ENCODE measurements at places on chromosomes 5 and 9.
A peak's percentile ranks its signal among the peaks of the same experiment; 100 is the strongest.

- peak; percentile 7 for DNase-seq
Observed at GRCh38 chr9:87557996-87558395, 60.3 kb downstream of the DAPK1 start.

GRCh38 chr9:105142406-105143135 lies 101.9 kb upstream of the SLC44A1 start:
- no peak for DNase-seq

DNA sequence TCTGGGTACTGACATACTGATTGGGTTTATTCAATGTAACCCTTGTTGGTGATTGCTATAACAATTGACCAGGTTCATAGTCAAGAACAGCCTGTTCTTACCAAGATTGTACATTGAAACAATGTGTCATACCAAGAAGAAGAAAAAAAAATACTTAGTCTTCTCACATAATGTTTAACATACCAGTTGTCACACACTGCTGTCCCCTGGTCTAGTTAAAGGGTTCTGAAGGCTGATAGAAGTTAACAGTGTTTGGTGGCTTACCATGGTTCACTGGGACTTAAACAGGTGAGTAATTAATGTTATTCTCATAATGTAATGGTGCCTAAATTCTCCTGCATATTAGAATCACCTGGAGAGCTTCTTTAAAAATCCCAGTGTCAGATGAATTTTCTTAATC lies 18.5 kb upstream of the CDC42SE2 start:
- DNase-seq = no peak

DNA sequence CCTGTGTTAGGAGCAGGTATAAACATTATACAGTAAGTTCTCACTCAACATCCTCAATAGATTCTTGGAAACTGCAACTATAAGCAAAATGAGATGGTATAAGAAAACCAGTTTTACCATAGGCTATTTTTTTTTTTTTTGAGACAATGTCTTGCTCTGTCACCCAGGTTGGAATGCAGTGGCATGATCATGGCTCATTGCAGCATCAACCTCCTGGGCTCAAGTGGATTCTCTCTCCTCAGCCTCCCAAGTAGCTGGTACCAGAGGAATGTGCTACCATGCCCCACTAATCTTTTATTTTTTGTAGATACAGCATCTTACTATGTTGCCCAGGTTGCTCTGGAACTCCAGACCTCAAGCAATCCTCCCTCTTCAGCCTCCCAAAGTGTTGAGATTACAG lies 50.1 kb upstream of the ADRB2 start:
- DNase-seq = no peak

- peak; percentile 43 for DNase-seq
Observed at GRCh38 chr5:146878476-146879172, at the start of gene PPP2R2B. Gene PPP2R2B (minus strand): TSS chr5:146878757.

GRCh38 chr9:93633492-93634221 lies 57.3 kb downstream of the PHF2 start:
- DNase-seq = no peak

DNA sequence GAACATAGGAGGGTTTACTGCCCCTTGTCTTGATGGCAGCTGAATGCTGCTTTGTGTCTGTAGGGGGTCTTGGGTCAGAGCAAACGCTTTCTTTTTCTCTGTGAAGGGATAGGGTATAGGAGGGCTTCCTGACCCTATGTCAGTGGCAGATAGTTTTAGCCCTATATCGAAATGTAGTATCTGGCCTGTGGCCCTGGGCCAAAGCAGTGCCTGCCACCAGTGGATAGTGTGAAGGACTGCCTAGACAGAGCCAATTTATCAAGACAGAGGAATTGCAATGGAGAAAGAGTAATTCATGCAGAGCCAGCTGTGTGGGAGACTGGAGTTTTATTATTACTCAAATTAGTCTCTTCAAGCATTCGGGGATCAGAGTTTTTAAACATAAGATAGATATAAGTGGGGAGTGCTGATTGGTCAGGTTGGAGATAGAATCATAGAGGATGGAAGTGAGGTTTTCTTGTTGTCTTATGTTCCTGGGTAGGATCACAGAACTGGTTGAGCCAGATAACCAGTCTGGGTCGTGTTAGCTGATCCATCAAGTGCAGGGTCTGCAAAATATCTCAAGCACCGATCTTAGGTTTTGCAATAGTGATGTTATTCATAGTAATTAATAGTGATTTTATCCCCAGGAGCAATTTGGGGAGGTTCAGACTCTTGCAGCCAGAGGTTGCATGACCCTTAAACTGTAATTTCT lies 178.5 kb downstream of the GDNF start:
- DNase-seq = no peak

DNA sequence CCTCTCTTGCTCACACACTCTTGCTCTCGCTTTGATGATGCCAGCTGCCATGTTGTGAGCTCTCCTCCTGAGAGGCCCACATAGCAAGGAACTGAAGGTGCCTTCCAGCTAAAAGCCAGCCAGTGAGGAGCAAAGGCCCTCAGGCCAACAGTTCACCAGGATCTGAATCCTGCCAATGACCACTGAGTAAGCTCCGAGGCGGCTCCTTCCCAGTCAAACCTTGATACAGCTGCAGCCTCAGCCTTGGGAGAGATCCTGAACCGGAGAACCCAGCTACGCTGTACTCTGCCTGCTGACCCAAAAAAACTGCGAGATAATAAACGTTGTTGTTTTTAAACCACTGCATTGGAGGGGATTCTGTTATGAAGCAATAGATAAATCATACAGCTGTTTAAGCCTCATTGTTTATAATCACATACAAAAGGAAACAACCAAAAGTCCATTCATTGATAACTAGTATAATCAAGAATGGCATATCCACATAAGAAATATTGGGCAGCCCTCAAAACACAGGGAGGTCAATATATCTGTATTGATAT lies 49.0 kb upstream of the IFNK start:
- DNase-seq = no peak

DNA sequence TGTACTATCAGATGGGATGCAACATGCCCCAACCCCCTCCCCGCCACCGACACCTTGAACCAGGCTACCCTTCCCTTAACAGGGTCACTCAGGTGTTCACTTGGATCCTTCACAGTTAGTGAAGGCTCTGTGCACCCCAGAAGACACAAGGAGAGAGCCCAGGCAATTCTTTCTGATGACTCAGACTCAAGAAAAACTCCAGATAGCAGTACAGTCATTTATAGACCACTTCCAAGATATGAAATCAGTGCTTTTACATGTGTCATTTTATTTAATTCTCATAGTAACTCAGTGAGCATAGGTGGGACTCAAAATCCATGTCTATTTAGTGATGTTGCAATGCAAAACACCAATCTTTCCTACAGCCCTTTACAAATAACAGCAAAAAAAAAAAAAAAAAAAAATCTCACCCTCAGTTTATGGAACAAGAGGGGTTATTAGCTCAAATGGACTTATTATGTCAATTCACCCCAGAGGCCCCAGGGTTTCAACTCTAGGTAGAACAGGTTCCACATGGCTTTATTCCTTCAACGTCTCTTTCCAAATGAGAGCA lies 71.9 kb downstream of the FOXD1 start:
- DNase-seq = no peak

GRCh38 chr5:16934123-16934522 lies 2.0 kb downstream of the MYO10 start:
- no peak for DNase-seq

DNA sequence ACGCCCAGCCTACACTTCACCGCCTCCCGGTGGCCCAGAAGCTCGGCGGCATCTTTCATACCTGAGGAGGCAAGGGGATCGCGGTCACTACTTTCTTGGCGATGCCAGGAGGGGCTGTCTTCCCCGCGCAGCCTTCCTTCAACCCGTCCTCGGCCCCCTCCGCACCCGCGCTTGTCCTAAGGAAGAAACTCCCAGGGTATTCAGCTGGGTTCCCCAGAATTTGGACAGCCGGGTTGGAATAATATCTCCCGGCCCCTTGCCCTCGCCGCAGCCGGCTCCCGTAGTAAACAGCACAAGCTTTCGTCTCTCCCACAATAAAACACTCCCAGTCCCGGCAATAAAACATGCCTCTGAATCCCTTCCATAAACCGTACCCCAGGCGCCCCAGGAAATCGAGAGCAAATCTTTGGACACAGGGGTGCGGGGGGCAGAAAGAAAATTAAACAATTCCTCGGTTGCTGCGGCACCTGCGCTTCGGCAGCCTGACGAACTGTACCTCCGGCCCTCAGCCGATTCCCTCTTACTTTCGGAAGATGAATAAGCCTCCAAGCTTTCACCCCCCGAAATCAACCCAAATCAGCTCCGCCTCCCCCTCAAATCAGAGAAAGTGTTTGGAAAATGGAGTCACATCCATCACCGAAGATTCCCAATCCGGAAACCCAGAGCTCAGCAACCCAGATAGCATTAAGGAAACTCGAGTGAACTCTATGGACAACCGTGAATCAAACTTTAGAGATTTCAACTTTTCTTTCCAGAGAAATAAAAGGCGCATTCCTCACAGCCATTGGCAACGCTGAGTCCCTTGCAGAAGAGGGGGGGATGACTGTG lies 1.1 kb downstream of the OTP start:
- no peak for DNase-seq

DNA sequence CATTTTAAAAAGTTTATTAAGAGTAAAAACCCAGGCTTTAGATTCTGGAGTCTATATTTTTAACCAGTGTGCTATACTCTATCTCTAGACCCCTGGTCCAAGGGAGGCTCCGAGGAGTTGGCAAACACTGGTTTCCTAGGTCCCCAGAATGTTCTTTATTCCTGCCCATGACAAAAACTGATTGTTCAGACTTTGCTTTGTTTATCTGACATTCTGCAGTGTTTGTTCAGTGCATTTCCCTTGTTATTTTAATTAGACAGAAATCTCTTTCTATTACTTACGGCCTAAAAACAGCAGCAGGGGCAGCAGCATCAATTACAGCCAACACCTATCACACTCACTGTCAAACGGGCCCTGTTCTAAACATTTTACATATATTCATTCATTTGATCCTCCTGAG lies 2011.6 kb upstream of the WWC1 start:
- DNase-seq = no peak

GRCh38 chr5:82295144-82295543 lies 17.0 kb upstream of the RPS23 start:
- no peak for DNase-seq

DNA sequence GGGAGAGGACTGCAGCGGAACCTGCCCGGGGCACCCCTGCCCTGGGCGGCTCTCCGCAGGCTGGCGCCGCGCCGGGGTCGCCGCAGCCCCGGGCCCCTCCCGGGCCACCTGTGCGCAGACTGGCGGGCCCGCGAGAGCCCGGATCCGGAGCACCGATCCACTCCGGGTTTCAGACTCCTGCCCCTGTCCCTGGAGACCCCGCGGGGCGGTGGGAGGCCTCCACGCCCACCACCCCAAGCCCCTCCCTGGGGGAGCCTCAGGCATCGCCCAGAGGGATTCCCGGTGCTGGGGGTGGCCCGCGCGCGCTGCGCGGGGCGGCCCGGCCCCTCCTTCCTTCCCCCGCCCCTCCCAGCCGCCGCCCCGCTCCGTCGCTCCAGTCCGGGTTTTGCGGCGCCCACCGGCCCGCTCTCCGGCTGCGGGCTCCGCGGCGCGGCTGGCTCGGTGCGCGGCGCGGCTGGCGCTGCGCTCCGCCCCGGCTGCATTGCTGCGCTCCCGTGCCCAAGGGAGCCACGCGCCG lies at the start of gene UNC5A:
Gene UNC5A (plus strand): TSS at position 479 of the 517 bp plus-strand sequence. CDS start 192 bp downstream, outside the sequence.
- peak; percentile 43 for DNase-seq

DNA sequence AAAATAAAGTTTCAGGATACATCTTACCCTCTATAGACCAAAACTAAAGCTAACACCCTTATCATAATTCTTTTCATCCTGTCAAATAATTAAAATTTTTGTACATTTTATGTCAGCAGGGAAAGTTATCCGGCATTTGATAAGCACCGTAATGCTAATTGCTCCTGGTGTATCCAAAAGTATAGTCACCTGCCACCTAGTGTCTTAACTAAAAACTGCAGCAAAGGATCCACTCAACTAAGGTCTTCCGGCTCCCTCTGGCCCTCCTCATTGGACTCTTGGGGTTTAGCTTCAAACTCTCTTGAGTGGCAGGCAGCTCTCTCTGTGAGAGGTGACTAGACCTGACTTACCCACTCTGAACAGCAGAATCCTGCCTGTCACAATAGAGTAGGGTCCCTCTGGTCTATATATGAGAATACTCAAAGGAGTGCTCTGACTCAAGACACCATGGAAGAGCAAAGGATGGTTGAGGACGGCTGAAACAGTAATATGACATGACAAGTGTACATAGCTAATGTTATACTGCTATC lies 60.4 kb upstream of the CAST start:
- DNase-seq = peak; percentile 74

DNA sequence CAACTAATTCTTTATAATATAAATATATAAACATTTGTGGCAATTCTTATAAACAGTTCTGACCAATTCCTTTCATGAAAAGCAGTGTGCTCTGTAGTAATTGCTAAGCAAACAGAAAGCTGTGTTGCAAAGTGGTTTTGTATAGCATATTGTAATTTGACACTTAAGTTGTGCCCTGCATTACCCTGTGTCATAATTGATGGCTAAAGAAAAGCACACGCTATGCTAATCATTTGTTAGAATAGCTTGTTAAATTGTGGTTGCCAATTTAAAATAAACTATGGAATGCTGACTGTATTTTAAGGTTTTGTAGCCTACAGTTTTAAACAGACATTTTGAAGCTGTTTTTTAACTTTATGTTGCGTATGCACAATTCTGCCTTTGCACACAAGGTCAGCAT lies 140.0 kb downstream of the PBX3 start:
- peak; percentile 94 for DNase-seq

GRCh38 chr9:37480759-37481158 lies 5.0 kb upstream of the POLR1E start:
- no peak for DNase-seq

- peak; percentile 28 for DNase-seq
Observed at GRCh38 chr9:124040935-124041816, 29.6 kb downstream of the LHX2 start.

DNA sequence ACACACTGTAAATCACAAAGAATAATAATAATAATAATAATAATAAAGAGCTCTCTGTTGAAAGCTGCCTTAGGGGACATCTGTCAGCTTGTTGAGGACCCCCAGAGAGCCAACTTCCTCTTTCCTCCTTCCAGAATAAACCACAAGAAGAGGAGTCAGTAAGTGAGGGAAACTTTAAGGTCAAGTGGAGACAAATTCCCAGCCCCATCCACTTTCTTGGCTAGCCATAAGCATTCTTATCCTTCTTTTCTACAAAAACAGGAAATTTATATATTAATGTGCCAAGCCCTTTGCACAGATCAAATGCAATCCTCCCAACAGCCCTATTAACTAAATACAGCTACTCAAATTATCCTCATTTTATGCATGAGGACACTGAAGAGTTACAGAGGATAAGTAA lies 9.4 kb upstream of the C5orf58 start:
- DNase-seq = no peak

DNA sequence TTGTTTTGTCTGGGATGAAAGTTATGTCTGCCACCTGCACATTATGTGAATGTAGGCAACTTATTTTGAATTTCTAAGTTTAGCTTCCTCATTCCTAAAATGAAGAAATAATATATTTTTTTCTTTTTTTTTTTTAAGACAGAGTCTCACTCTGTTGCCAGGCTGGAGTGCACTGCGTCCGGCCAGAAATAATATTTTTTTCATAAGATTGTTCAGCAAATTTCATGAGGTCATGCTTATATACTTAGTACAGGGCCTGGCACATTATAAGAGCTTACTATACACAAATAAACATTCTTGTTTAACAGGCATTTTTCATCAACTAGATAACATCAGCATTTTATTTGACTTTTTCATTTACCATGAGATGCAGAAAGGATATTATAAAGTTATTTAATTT lies 368.5 kb downstream of the GABRG2 start:
- no peak for DNase-seq

Data from NCI-H1092 treated with DMSO at 0.1 percent for 48 hours (cell line).